Stimulated activated CD4-positive, alpha-beta T cell treated with anti-CD3 and anti-CD28 coated beads, Interleukin-15, amount 100 ng/mL, for 1 hour (primary cell): ENCODE measurements at places on chromosomes 3 and 15.
A peak's percentile ranks its signal among the peaks of the same experiment; 100 is the strongest.

DNA sequence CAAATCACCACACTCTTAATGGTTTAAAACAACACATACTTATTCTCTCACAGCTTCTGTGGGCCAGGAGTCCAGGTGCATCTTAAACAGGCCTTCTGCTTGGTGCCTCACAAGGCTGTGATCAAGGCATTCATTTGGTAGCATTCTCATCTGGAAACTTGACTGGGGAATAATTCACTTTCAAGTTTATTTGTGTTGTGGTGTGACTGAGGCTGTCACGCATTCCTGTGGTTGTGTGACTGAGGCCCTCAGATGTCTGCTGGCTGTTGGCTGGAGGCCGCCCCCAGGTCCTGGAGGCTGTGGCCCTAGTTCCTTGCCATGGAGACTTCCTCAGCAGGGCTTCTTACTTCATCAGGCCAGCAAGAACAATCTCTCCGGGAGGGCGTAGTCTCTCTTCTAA lies 16.9 kb upstream of the FAM3D start:
- DNase-seq: no peak

DNA sequence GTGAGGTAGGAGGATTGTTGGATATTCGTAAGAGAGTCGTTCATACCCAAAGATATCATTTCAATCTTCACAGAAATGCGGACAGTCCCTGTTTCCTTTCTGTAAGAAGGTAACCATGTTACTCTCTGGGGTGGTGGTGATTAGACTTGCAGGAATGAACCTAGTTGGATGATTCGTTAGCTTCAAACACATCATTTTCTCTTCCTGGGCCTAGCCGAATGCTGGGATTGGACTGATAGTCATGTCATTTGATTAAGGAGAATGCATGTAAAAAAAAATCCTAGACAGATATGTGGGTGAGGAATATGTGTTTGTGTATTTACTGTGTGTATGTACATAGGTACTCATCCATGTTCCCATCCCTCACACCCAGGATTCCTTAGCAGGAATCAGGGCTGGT lies 12.4 kb downstream of the SLCO3A1 start:
- DNase-seq: no peak

DNA sequence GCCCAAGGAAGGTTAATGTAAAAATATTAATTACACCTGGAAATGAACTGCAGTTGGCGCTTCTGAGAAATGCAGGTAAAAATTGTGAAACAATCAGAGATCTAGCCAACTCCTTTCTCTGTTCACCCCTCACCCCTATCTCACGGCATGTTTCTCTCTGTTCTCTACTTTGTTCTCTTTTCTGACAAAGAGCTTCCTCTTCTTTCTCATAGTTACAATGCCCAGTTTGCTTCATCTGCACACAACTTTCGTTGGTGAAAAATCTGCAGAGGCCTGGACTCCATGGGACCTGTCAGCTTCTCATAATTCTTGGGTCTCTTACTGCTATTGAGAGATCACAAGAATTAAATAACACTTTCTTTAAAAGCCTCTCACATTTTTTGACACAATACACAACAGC lies 212.9 kb upstream of the LRRN1 start:
- DNase-seq: no peak

- peak; percentile 33 for DNase-seq
Measured at GRCh38 chr3:70120357-70120966, 120.9 kb downstream of the SAMMSON start.

GRCh38 chr3:143810166-143810952 lies 37.9 kb downstream of the SLC9A9 start:
- DNase-seq: no peak

GRCh38 chr3:187931770-187932278 lies 186.6 kb upstream of the BCL6 start:
- no peak for DNase-seq

- DNase-seq: no peak
Measured at GRCh38 chr3:98548544-98548943, 16.8 kb downstream of the GPR15 start.

DNA sequence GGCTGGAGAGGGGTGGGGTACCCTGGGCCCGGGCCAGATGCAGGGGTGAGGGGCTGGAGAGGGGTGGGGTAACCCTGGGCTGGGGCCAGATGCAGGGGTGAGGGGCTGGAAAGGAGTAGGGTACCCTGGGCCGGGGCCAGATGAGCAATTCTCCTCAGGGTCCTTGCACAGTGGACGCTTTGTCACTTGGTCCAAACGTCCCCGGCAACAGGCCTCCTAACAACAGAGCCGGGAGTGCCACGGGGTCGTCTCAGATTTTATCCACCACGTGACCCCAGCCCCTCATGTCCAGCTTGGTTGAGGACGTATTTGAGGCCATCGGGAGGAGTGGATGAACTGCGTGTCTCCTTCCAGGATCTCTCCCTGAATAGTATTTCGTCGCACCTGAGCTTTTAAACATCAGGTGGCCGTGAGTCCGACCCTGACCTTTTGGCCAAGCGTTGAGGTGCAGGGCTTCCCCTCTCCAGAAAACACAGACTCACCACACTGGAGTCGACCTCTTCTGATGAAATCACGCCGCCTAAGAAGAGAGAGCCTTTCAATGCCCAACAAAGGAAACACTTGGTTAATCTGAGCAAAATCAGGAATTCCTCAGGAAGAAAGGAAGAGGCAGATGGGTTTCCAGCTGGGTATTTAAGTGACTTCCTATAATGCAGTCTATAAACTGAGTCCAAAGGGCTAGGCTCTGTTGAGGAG lies 12.8 kb upstream of the LRRC15 start:
- DNase-seq: no peak

DNA sequence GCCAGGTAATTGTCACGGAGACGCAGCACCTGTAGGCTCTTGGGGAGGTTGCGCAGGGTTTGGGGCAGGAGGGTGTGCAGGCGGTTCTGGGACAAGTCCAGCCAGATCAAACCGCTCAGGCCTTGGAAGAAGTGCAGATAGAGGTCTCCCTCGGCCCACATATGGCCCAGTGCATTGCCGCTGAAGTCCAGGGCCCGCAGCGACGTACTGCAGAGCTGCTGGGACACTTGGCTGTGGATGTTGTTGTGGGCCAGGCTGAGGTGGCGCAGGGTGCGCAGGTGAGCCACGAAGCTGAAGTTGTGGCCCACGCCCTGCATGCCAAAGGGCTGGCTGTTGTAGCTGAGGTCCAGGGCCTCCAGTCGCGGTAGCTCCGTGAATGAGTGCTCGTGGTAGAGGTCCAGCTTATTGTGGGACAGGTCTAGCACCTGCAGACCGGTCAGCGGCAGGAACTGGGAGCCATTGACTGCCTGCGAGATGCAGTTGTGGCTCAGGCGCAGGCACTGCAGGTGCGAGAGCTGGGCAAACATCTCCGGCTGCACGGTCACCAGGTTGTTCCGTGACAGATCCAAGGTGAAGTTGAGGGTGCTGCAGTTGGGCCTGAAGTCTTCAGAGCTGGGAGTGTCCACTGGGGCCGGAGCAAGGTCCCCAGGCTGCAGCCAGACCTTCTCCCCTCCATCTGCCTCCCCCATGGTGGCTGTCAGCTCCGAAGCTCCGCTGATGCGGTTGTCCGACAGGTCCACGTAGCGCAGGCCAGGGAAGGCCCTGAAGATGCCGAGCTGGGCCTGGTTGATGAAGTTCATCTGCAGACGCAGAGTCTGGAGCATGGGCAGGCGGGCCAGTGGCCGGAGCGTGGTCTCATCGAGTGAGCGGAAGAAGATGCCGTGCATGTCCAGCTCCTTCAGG lies 2.9 kb downstream of the TLR9 start:
- no peak for DNase-seq

DNA sequence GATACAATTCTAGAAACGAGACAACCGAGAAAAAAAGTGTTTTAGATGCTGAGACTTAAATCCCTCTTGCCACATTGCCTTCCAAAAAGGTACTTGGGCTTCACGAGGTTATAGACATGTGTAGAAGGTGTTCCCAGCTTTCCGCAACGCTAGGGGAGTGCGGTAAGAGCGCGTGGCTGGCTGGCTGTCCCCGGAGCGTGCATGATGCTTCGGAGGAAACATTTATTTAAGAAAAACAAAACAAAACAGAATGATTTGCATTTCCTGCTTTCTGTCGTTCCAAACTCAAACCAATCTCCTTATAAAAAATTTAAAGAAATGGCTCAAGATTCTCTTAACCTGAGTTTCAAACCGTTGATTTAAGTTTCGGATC lies 841 bp downstream of the SLC6A20 start:
- no peak for DNase-seq

GRCh38 chr15:26736502-26737248 lies 36.2 kb downstream of the GABRB3 start:
- no peak for DNase-seq

DNA sequence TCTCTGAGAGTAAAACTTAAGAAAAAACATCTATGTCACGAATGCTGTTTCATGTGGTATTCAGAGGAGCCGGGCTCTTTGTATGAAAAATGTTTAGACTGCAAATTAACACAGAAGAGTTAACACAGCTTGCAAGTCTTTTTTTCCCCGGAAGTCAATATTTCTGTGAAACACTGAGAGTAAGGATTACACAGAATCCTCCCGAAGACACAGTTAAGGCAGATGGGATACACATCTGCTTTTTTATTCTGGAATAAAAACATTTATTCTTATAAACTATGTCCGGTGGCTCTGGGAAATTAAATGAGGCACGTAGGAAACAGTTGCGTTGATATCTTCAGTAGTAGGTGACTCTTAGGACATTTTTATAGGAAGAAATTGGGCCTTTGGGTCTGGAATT lies 180.6 kb downstream of the PTPRG start:
- no peak for DNase-seq

DNA sequence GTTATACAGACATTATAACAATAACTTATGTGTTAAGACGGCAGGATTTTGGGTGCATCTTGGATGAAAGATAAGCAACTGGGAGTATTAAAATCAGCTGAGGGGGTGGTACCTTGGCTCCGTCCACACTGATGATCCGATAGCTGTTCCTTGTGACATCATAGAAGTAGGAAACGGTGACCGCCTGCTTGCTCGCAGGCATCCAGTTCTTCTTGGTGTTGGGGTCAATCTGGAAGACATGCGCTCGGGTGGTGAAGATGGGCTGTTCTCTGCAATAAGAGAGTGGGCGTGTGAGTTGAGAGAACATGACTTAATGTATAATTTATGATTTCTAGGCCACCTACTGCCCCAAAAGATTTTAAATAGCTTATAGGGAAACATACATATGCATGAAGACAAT lies 59.9 kb downstream of the HOMER2 start:
- no peak for DNase-seq

DNA sequence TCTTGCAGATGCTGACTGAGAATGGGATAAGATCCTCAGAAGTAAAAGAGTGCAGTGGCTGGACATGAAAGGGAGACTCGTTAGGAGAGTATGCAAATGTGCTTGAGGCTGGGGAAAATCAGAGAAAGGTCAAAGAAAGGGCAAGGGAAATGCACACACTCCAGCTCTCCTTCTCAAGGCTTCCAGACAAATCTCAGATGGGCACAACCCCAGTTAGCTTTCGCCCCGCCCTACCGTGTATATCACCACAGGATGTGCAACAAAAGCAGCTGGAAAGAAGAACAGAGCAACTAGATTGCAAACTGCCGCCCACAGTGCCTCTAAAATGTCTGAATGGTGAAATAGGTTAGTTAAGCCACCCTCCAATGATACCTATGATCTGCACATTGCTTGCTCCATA lies 63.9 kb downstream of the CERS3 start:
- DNase-seq: no peak

DNA sequence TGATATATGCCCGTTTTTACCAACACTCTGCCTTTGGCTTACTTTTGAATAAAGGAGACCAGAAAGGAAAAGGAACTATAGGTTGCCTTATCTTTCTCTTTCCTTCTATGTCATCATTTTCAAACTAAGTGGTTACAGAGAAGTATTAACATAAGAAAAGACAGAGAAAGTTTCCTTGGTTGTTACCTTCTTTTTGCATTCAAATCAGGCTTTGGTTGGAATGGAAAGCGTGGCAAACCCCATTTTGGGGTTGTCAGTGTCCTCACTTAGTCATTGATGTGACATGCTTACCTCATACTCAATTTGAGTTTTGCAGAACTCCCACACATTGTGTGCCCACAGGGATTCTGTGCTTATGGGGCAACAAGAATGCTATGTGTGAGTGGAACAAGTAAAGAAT lies 3.7 kb upstream of the THRB start:
- no peak for DNase-seq

GRCh38 chr15:73856458-73857192 lies 16.7 kb upstream of the TBC1D21 start:
- no peak for DNase-seq

- DNase-seq: no peak
Measured at GRCh38 chr15:87631775-87632174, 624.8 kb downstream of the NTRK3 start.

DNA sequence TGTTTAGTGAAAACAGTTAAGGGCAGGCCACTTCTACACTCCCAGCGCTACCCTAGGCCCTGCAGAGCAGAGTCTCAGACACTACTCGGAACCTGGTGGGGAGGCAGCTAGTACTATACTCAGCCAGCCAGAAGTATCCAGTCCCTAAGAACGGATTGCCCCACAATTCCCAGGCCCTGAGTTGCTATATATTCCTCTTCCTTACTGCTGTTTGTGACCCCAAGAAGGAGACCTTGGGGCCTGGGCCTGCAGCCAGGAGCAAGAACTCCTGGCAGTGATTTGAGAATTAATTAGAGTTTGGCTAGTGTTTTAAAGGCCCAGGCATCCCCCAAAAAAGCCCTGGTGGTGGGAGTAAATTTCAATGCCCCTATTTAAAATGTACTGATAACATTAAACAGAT lies 87.7 kb downstream of the RBPMS2 start:
- DNase-seq: no peak

DNA sequence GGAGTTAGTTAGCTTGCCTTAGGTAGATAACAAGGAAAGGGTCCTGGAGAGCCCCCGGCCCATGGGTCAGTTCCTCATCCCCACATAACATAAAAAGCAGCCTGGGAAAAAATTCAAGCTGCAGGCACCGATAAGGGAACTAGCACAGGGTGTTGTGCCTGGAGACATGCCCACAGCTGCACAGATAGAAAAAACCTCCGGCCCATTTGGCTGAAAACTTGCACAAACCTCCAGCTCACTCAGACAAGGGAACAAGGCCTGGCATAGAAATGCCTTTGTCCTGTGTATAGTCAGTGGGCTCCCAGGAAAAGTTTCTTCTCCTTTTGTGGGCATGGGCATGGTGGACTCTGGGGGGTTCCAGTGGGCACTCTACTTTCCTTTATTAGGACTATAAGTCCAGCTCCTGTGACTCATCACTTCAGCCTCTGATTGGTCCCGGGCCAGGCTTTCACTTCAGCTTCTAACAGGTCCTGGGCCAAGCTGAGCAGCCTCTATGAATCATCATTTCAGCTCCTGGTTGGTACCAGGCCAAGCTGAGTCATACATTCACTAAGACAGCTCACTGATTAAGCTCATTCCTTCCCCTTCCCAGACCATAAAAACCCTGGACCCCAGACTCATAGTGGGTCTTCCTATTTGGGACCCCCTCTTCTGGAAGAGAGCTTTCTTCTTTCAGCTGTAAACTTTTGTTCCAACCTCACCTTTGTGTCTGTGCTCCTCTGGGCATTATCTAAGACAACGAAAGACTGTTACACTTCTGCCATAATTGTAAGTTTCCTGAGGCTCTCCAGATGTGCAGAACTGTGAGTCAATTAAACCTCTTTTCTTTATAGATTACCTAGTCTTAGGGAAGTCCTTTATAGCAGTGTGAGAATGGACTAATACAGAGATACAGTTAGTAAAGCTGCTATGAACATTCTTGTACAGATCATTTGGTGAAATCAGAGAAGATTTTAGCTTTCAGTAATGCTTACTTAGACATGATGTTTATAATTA lies 348.0 kb upstream of the DPPA4 start:
- DNase-seq: no peak

GRCh38 chr3:58626841-58627569 lies 39.6 kb downstream of the FAM3D start:
- DNase-seq: no peak
